Left renal cortex interstitium (tissue), 4 donors: ENCODE measurements at places on chromosomes 2 and 18. TPM values are rescaled to one million over a fixed set of nuclear protein-coding genes. Genes with fewer than 3 reads are reported as not detected.

The TRPM8 gene
- not detected for polyA plus RNA-seq

The CHRND gene
- 0.92 TPM for polyA plus RNA-seq

The CFAP65 gene
- polyA plus RNA-seq = 0.27 TPM

The SPATA3 gene
- not detected for polyA plus RNA-seq

The RMDN2 gene
- polyA plus RNA-seq = 13.7 TPM

The RPRM gene
- polyA plus RNA-seq = 2.5 TPM

The DCDC2C gene
- polyA plus RNA-seq = 0.39 TPM

The CRYGC gene
- polyA plus RNA-seq = not detected

The HOXD4 gene
- polyA plus RNA-seq = 40.9 TPM
